ENCODE measurements at places on chromosomes 12 and 14.

GRCh38 chr12:65093606-65094005 lies 27.5 kb downstream of the WIF1 start:
- DNase-seq: no peak

DNA sequence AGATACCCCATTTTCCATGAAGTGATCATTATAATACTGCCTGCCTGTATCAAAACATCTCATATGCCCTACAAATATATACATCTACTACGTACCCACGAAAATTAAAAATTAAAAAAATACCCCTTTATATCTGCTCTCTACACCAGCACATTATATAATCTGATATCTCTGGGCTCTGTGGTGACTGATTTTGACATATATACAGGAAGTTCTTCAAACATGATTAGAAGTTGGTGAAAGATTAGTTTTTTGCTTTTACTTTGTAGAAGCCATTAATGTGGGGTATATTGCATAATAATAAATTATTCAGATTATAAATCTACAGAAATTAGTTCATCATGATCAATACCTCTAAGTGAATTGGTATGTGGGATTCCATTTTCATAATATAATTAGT lies 126.7 kb upstream of the MDM1 start:
- no peak for DNase-seq

DNA sequence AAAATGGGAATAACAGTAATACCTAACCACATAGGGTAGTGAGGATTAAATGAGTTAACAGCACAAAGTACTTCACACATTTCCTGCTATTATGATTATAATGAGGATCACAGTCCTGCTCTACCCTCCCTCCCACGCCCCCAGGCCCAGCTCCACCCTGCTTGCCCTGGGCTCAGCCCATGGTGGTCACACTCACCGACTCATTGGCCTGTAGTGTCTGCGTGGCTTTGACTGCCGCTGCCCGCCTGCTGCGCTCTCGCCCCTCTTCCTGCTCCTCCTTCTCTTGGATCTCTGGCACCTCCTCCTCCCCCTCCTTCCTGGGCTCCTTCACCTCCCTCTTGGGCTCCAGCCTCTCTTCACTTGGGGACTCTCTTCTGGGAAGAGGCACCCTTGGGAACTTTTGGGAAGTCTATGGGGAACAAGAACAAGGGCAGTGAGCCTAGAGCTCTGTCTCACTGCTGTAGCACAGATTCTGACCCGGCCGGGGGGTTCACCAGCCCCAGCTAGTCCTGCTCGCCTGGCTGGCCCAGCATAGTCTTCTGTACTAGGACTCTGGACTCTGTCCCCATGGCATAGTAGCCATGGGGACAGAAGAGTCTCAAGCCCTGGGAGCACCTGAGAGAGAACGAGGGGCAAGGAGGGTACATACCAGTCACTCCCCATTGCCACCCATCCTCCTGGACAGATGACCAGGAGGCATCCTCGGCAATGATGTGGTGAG lies 7.1 kb upstream of the PNMA1 start:
- no peak for DNase-seq

DNA sequence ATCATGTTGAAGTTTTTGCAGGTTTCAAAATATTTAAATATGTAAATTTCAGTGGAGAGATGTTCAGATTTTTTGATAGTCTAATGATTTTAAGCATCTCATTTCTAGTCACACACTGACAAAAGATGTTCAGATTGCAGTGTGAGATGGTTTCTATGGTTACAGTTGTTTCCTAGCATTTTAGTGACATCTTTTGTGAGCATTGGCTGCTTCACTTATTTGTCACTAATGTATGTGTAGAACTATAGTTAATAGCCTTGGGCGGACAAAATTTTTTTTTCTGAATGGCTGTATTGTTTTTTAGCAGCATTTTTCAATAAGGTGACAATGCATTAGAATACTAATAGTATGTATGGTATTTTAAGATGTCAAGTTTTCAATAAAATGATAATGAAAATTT lies 315.6 kb upstream of the PRKD1 start:
- DNase-seq: no peak

- DNase-seq: no peak
Observed at GRCh38 chr12:116319898-116320621, 42.6 kb upstream of the MED13L start.

GRCh38 chr12:108340037-108340436 lies 926 bp upstream of the CMKLR1 start:
- DNase-seq: no peak

DNA sequence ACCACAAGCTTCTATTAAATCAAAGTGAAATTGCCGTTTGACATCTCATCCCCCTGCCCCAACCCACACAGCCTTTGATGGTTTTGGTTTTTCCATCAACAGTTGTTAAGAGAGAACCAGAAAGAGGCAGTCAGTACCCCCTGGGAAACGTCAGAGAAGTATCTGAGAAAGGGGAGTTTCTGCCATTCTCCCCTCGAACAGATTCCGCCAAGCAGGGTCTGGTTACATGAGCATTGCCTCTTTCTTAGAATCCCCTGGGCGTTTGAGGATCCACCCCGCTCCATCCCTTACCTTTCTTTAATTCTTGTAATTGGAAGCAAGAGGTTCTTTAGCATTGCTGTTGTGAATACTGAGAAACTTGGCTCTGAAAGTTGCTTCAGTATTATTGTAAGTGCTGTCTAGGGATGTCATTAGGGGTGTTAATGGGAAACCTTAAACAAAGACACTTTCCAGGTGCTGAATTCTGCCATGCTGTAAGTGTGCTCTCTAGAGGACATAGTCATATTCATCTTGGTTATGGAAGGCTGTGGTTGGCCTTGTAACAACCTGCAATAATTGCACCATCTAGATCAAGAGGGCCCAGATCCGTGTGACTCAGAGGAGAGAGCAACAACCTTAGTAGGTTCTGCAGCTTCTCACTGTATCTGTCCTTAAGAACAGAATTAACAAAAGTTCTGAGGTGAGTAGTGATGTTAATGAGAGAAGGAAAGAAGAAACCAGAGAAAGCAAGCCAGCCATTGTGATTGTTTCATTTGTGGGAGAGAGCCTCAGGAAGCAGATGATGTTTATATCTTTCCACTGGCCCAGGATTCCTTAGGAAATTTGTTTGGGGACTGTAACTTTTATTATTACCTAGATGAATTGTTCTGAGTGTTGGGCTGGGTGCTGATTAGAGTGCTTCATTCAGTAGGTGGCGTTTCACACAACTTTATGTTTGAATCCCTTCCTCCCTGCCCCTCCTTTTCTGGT lies 9.0 kb downstream of the TMBIM6 start:
- no peak for DNase-seq

- no peak for DNase-seq
Observed at GRCh38 chr12:66804563-66804974, 125.7 kb upstream of the GRIP1 start.

GRCh38 chr12:128906485-128907137 lies 53.3 kb downstream of the GLT1D1 start:
- DNase-seq: no peak

DNA sequence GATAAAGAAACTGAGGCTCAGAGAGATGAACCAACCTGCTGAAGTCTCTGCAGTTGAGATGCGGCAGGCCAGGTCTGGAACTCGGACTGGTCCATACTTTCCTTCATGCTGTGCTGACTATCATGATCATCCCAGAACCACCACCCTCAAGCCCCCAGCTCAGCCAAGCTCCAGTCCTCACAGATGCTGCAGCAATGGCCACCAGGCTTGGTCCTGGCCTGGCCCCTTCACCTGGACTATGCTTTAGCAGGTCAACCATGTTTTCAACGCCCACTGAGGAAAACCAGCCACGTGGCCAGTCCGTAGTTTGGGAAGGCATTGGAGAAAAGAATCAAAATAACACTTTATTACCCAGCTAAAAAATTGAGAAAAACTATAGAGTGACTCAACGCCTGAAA lies 1.4 kb downstream of the GPR68 start:
- no peak for DNase-seq

DNA sequence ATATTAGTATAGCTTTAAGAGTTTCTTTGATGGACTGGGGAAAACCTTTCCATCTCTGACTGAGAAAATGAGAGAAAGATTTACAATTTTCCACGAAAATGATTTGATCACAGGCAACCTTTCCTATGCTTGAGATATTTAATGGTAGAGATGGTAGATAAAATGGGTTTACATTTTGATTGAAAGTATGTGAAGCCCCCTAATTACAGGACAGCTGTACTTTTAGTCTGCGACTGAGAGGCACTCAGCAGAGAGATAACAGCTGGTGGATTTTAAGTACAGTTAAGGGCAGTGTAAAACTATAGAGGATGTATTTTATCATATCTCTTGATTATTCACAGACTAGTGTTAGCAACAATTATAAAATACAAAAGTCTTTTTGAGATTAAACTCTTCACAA lies 40.7 kb downstream of the C12orf50 start:
- no peak for DNase-seq

DNA sequence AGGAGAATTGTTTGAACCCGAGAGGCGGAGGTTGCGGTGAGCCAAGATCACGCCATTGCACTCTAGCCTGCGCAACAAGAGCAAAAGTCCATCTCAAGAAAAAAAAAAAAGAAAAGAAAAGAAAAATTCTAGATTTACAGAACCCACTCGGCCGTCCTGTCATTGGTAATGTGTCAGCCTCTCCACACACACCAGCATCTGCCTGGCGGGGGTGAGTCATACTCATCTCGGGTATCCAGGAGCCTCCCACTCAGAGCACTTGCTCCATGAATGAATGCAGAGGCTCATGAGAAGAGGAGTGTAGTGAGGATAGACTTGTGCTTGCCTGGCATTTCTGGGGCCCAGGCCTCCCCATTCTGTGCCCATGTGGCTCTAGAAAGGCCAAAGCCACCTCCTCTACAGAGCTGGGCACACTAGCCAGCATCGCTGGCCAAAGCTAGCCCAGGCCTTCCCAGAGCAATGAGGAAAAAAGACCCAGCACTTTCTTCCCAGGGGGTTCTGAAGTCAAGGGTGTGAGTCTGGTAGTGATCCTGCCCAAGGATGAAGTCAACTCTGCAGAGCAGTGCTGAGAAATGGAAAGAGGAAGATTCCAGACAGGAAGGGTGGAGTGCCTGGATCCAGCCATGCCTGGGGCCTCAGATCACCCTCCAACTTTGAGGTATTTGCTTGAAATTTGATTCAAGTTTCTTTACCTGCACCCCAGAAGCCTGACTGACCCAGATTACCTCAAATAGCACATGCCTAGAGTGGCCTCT lies 31.2 kb upstream of the KLC1 start:
- no peak for DNase-seq

- DNase-seq: peak; percentile 75
Observed at GRCh38 chr14:57268161-57269069, at the start of the genes AP5M1 and EXOC5. Gene AP5M1 (plus strand): TSS chr14:57268971. CDS start chr14:57269315, 344 bp downstream. Gene EXOC5 (minus strand): TSS chr14:57268905. CDS start chr14:57268648, 257 bp downstream.

DNA sequence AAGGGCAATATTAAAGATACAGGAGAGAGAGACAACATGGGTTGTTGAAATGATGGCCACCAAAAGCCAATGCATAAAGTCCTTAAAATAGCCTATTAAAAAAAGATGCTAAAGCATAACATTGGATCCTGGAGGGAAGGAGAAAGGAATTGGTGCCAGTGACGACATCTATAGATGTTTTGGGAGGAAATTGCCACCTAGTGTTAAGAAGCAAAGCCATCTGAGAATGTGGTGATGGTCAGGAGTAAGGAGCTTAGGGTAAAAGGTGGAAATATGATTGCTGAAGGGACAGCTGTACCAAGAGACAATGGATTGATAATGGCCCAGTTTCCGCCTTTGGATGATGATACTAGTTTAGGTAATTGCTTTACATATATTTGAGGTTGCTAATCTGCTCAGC lies 85.1 kb downstream of the TMEM30B start:
- DNase-seq: no peak

GRCh38 chr14:96062010-96062409 lies 22.8 kb downstream of the C14orf132 start:
- no peak for DNase-seq

GRCh38 chr12:15423629-15424028 lies 101.3 kb downstream of the PTPRO start:
- DNase-seq: no peak

DNA sequence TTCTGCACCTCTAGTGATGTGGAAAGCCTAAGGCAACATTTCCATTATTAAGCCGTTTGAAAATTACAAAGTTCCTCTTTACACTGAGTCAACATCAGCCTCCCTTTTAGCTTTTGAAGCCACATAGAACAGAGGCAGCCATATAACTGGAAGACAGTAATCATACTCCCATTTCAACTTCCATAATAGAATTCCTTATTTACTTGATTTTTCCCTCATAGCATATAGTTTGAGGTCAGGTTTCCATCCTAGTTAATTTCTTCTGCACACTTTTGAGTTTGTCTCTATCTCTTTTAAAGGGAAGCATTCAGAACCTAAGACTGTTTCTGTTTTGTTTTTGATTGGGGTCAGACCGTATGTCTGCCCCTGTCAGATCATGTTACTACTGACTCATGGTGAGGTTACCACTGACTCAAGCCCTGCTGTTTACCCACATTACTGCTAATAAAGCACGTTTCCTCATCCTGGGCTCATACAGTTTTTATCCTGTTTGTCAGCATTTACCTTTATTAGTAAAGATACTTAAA lies 161.0 kb downstream of the SLC38A4 start:
- no peak for DNase-seq

GRCh38 chr12:105235281-105235731 lies 668 bp downstream of the APPL2 start:
- DNase-seq: no peak

DNA sequence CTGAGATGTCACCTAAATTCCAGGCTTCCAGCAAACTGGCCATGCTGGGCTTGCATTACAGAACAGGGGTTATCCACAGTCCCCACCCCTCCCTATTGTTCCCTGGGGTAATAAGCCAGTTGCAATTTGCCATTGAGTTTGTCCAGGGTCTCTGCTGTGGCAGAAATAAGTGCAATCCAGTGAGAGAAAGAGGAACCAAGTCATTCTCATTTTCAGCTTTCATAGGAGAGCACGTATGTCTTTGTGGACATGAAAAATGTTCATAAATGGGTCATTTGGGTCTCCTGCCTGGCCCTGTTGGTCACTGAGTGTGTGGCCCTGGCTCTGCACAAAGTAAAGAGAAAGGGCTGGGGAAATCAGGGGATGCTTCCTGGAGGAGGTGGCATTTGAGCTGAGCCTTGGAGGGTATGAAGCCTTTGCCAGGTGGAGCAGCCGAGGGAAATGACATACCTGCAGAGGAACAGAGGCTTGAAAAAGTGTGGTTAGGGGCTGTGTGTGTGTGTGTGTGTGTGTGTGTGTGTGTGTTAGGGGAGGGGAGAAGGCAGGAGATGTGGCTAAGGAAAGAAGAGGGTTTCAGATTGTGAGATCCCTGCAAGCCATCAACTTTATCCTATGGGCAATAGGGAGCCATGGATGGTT lies 29.3 kb downstream of the CMKLR1 start:
- no peak for DNase-seq

DNA sequence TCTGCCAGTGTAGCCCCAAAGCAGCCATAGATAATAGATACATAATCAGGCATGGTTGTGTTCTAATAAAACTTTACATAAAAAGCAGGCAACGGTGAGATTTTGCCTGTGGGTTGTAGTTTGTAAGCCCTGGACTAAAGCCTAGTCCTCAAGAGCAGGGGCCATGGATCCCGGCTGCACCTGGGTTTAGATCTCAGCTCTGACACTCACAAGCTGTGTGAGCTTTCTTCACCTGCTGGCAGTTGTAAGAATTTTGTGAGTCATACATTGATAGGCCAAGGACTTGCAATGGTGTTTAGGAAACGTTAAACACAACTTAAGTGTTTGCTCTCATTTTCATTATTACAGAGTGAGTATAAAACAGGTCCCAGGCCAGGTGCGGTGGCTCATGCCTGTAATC lies 395.8 kb upstream of the TBX3 start:
- DNase-seq: no peak

Data from stimulated activated CD8-positive, alpha-beta memory T cell treated with anti-CD3 and anti-CD28 coated beads, Interleukin-7, amount 100 ng/mL, for 1 hour (primary cell).